CD4-positive, alpha-beta T cell treated with Interleukin-17A for 1 hour (primary cell): ENCODE measurements at places on chromosomes 7 and 10.
A peak's percentile ranks its signal among the peaks of the same experiment; 100 is the strongest.

GRCh38 chr7:103148131-103148993 lies 537 bp downstream of the NAPEPLD start:
- no peak for DNase-seq

DNA sequence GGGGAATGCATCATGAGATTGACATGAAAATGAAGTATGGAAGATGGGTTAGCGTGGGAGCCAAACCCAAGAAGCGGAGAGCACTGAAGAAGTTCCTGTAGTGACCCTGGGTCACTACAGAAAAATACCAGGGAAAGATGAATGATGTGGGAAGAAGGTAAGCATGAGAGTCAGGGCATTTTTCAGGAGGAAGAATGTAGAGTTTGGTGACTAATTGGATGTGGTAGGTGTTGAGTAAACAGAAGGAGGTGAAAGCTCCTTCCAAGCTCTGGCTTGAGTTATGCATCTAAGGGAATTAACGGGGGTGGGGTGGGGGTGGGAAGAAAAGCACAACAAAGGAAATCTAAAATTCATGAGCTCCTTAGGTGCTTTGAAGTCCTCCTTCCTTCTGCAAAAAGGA lies 238.1 kb upstream of the AOAH start:
- no peak for DNase-seq

- no peak for DNase-seq
Observed at GRCh38 chr10:124323806-124324205, 94.9 kb downstream of the OAT start.

DNA sequence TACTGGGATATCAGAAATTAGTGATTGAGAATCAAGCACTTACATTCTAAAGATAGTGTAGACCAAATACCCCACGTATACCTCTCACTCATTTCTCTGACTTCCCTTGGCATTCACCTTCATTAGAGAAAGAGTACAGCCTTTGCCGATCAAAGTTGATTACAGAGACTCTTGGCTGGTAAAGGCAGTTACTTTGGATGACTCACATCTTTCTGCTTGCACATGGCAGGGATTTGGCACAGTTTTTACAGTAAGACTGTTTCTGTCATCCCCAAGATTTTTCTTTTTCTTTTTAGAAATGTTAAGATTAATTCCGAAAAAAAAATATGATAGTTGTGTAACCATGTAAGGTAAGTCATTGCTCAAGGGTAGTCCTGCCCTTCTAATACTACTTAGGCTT lies 143.0 kb downstream of the TSPAN12 start:
- DNase-seq, result no peak

GRCh38 chr10:22713853-22714478 lies 412 bp downstream of the PIP4K2A start:
- DNase-seq, result peak; percentile 47

GRCh38 chr10:62244785-62245467 lies 23.7 kb downstream of the RTKN2 start:
- DNase-seq, result peak; percentile 81

GRCh38 chr7:55099066-55099820 lies 80.4 kb downstream of the EGFR start:
- no peak for DNase-seq
